ENCODE measurements at places on chromosomes 7 and 10.

DNA sequence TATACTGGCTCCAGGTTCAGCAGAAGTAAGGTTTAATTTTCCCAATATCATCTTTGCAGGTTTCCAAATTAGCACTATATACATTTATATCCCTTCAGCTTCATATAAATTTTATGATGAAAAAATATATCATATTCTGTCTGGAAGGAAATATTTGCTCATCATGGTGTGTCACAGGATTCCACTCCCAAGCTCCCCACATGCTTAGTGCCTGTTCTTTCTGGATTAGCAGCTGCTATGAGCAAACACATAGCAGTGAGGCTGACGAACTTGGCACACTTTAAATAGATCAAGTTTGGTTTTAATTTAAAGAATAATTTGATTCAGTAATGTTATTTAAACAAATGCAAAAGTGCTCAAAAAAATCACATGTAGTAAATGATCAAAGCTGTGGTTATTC, 251.9 kb downstream of the AGMO start:
- DNase-seq, result no peak

DNA sequence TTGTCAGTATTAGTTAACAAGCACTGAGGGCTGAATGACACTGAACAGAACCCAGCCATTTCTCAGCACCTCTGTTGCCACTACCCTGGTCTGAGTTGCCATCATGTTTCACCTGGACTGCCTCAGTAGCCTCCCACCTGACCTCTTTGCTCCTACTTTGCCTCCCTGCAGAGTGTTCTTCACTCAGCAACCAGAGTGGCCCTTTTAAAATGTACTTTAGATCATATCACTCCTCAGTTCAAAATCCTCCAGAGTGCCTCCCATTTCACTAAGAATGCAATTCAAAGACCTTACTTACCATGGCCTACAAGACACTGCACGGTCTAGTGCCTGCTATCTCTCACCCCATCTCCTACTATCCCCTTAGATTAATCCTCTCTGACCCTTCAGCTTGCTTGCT, 214.5 kb downstream of the AUTS2 start:
- DNase-seq, result no peak

- DNase-seq, result no peak
These were observed 153.2 kb downstream of the BTAF1 start for GRCh38 chr10:92076722-92077121.

DNA sequence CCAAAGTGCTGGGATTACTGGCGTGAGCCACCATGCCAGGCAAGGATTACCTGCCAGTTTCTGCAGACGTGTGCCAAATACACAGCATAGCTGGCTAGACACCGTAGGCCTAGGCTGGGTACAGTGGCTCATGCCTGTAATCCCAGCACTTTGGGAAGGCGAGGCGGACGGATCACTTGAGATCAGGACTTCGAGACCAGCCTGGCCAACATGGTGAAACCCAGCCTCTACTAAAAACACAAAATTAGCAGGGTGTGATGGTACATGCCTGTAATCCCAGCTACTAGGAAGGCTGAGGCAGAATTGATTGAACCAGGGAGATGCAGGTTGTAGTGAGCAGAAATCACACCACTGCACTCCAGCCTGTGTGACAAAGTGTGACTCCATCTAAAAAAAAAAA, 868 bp downstream of the RFC2 start:
- DNase-seq, result peak; percentile 39

Measured in NAMALWA (cell line).